Effector memory CD8-positive, alpha-beta T cell (primary cell): ENCODE measurements at places on chromosomes 4 and X.
A peak's percentile ranks its signal among the peaks of the same experiment; 100 is the strongest.

DNA sequence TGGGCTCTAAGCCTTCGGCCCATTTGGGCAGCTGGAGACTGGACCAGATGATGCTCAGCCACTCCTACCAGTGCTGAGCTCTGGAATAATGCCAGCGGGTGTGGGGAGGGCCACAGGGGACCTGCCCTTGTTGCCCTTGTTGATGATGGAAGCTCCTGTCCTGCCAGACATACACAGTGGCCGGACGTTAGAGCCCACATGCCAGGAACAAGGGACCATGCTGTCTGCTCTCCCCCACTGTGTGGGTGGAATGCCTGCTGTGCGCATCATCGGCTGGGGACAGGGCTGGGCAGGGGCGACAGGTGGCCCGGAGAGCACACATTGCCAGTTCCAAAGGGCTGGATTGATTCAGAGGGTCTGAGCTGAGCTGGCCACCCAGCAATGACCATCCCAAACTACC is 2.0 kb downstream of the ABLIM2 start:
- H3K4me3 ChIP-seq = no peak overlapping the region
- H3K36me3 ChIP-seq = peaks cover 4% of the 10 kb centered on the region
- H3K27ac ChIP-seq = no peak overlapping the region
- no peak for DNase-seq
- H3K4me1 ChIP-seq = peaks cover 20% of the 10 kb centered on the region
- H3K27me3 ChIP-seq = no peaks in the 10 kb centered on the region

DNA sequence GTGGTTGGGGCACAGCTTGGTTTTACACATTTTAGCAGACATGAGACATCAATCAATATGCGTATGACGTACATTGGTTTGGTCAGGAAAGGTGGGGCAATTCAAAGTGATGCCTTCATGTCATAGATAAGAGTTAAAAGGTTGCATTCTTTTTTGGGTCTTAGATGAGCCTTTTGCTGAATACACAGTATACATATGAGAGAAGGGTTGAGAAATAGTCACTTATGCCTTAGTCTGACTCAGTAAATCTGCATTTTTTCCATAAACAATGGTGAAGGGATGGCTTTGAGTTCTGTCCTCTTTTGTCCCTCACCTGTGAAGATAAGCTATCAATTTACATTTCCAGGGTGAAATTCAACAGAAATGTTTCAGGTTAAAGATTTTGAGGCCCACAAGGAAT is 43.9 kb upstream of the UGT2B15 start:
- no peak for DNase-seq
- no peak overlapping the region for H3K27ac ChIP-seq
- H3K4me3 ChIP-seq = no peak overlapping the region
- no peaks in the 10 kb centered on the region for H3K36me3 ChIP-seq
- H3K4me1 ChIP-seq = no peaks in the 10 kb centered on the region
- H3K27me3 ChIP-seq = no peaks in the 10 kb centered on the region

DNA sequence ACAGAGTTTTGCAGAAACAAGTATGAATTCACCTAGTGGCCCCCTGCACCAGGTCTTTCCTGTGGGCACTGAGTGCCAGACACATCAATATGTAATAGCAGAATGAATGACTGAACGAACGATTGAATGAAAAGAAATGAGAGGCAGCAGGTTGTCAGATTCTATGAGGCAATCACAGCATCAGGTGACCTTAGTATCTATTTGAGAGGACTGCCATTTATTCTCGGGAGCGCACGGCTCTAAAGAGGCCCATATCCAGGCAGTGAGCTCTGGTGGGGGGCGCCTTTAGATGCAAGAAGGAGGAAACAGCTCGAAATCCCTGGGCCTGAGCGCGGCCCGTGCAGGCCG is 528 bp upstream of the SLC25A4 start:
- H3K4me3 ChIP-seq = peak overlapping the region; percentile 86
- peaks cover 20% of the 10 kb centered on the region for H3K27me3 ChIP-seq
- DNase-seq = no peak
- peaks cover 24% of the 10 kb centered on the region for H3K4me1 ChIP-seq

DNA sequence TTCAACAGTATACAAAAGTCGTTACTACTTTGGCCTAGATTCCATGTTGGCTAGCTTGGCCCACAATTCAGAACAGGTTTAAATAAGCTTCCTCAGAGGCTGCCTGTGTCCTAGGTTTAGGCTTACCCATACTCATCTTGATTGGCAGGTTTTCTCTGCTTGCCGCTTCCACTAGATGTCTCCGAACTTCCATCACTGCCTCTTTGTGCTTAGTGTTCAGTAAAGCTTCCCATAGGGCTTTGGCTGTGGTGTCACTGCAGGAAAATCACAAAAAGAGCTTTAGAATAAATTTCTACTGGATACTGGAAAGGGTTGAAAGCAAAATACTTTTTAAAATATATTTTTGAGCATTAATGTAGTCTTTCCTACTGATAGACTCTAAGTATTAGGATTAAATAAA is 52.4 kb downstream of the SCFD2 start:
- H3K27me3 ChIP-seq = no peaks in the 10 kb centered on the region
- no peak overlapping the region for H3K27ac ChIP-seq
- no peak overlapping the region for H3K4me3 ChIP-seq
- no peak for DNase-seq
- peaks cover 18% of the 10 kb centered on the region for H3K4me1 ChIP-seq

DNA sequence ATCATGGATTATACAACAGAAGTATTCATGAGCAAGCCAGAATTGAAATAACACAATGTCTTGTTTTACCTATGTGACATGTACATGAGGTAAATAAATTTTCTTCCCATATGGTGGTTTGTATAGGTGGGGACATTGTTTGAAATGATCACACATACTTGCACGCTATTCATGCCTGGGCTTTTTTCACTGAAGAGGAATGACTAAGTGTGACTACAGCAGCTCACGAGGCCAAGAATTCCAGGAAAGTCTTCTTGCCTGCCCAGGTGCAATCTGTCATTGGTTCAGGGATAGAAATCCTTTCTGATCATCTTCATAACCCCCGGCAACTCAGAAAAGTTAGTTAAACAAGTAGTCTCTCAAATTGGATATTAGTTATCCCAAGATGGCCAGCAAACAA is 36.3 kb upstream of the AREG start:
- H3K27me3 ChIP-seq = peaks cover 6% of the 10 kb centered on the region
- no peak overlapping the region for H3K4me3 ChIP-seq
- H3K36me3 ChIP-seq = no peaks in the 10 kb centered on the region
- no peaks in the 10 kb centered on the region for H3K4me1 ChIP-seq
- H3K27ac ChIP-seq = no peak overlapping the region
- no peak for DNase-seq

- no peak overlapping the region for H3K4me3 ChIP-seq
- H3K36me3 ChIP-seq = no peaks in the 10 kb centered on the region
- H3K27me3 ChIP-seq = no peaks in the 10 kb centered on the region
- DNase-seq = no peak
Measured at GRCh38 chrX:10833299-10834169, 213.1 kb upstream of the MID1 start.

DNA sequence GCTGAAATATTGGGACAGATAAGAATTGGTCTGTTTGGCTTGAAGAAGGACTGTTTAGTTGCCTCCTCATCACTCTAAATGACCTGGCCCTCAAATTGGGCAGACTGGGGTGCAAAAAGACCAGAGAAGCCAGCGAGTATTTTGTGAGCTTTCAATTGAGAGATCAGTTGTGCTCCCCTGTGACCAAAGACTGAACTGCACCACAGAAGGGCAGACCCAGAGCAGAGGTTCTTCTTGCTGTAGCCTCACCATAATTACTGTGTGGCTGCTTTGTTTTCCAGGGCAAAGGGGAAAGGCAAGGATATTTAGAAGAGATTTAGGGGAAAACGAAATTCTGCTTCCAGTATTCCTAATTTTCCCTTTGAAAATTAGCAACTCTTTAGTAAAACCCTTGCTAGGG is 104.0 kb upstream of the MBNL3 start:
- H3K27ac ChIP-seq = no peak overlapping the region
- no peak overlapping the region for H3K4me3 ChIP-seq
- no peak for DNase-seq
- H3K36me3 ChIP-seq = no peaks in the 10 kb centered on the region

DNA sequence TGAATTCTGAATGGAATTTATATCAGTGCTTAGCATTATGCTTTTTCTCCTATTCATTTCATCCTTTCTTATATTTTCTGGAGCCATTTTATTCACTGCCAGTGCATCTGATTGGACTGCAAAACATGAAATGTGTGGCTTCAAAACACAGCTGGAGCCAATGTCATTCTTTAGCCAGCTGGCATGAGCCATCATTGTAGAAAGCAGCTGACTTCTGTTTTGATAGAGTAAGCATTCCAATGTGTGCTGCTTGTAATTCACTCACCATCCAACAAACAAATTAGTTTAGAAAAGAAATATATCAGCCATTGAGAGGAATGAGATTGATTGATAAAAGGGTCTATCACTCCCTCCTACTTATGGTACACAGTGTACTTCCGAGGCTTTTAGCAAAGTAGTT is 2616.0 kb downstream of the ARAP2 start:
- no peak overlapping the region for H3K4me3 ChIP-seq
- no peaks in the 10 kb centered on the region for H3K36me3 ChIP-seq
- no peaks in the 10 kb centered on the region for H3K4me1 ChIP-seq
- no peaks in the 10 kb centered on the region for H3K27me3 ChIP-seq

GRCh38 chr4:80125252-80126177 is 52.5 kb upstream of the ANTXR2 start:
- H3K27ac ChIP-seq = peak overlapping the region; percentile 63
- peak; percentile 38 for DNase-seq
- H3K27me3 ChIP-seq = no peaks in the 10 kb centered on the region
- H3K36me3 ChIP-seq = no peaks in the 10 kb centered on the region
- peak overlapping the region; percentile 27 for H3K4me3 ChIP-seq
- H3K4me1 ChIP-seq = peaks cover 23% of the 10 kb centered on the region

DNA sequence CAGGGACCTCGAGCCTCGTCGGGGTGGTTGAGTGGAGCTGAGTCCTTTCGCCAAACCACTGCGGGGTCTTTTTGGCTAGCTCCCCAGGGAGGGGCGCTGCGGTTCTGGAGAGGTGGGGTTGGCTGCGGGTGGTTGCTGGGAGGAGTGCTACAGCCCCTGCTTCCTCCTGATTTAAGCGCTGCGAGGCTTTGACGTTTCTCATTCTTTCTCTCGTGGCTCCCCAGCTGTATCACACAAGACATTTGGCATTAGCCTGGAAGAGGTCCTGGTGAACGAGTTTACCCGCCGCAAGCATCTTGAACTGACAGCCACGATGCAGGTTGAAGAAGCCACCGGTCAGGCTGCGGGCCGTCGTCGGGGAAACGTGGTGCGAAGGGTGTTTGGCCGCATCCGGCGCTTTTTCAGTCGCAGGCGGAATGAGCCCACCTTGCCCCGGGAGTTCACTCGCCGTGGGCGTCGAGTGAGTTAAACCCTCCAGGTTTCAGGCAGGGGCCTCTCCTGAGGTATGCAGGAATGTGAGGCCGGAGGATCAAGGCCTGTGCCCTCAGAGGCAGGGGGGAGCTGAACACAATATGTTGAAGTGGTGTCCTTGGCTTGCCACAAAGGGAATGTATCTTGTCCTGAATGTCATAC is 25.5 kb downstream of the ARHGAP36 start:
- H3K36me3 ChIP-seq = no peaks in the 10 kb centered on the region
- H3K4me3 ChIP-seq = no peak overlapping the region
- peaks cover 69% of the 10 kb centered on the region for H3K27me3 ChIP-seq
- H3K27ac ChIP-seq = no peak overlapping the region
- DNase-seq = no peak

GRCh38 chr4:60194214-60194613 is 1005.9 kb upstream of the ADGRL3 start:
- H3K27ac ChIP-seq = no peak overlapping the region
- no peak overlapping the region for H3K4me3 ChIP-seq
- H3K27me3 ChIP-seq = no peaks in the 10 kb centered on the region
- DNase-seq = no peak

DNA sequence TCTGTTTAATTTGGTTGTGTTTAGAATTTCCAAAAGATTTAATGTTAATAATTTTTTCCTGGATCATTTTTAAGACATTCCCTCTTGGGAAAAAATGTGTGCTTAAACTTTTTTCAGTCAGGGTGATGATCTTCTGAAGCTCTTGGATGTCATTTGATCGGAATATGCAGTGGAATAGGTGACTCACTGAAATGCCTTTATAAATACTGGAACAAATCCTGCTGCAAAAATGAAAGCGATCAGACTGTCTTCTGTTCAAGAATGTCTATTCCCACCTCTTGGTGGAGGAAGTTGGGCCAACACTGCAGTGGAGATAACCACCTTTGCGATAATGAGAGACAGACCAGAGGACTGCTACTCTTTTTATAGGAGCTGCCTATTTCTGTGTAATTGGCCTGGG is 46.7 kb downstream of the LARP1B start:
- no peak overlapping the region for H3K4me3 ChIP-seq
- no peak overlapping the region for H3K27ac ChIP-seq
- H3K36me3 ChIP-seq = peaks cover 8% of the 10 kb centered on the region
- H3K4me1 ChIP-seq = no peaks in the 10 kb centered on the region

DNA sequence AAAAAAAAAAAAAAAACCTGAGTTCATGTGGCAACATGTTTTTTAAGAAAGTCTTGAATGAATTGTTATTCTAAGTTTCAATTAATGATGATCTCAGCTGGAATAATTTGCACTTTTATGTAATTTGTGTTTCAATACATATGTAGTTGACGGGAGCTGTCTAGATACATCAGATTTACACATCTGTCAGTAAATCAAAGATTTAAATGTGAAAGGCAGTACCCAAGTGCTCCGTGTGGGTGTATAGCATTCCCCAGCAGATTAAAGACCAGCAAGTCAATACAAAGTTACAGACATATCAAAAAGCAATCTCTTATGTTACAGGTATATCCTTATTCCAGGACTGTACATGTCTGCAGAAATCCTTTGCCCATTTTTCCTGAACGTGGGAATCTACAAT is 35.2 kb downstream of the SYNPO2 start:
- H3K27me3 ChIP-seq = peaks cover 31% of the 10 kb centered on the region
- no peak for DNase-seq
- no peak overlapping the region for H3K27ac ChIP-seq
- H3K36me3 ChIP-seq = no peaks in the 10 kb centered on the region

DNA sequence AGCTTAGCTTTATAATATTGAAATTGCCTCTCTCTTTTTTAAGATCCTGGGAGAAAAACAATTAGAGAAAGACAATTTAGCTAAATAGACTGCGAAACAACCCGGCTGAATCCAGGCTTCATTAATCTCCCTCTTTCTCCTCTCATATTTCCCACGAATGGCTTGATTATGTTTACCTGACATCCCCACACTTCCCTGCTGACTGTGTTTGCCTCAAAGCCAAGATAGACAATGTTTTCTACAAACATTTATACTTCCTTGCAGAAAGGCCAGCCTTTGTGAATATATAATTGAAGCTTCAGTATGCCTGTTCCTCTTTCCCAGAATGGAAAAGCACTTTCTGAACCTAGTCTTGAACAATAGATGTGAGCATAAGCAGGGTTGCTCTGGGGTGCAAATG is 566.8 kb downstream of the PDHA2 start:
- H3K36me3 ChIP-seq = no peaks in the 10 kb centered on the region
- H3K27ac ChIP-seq = no peak overlapping the region
- H3K4me1 ChIP-seq = no peaks in the 10 kb centered on the region
- H3K4me3 ChIP-seq = no peak overlapping the region
